Airway epithelial cell (primary cell): ENCODE measurements at places on chromosomes 6 and 20. TPM values are rescaled to one million over a fixed set of nuclear protein-coding genes. Genes with fewer than 3 reads are reported as not detected.

RAD21L1 gene
- not detected in 2 replicates for total RNA-seq

CARMIL1 gene
- total RNA-seq: 10.7 and 17.6 TPM in 2 replicates

MAPK14 gene
- 46.7 and 48.8 TPM in 2 replicates for total RNA-seq

STX11 gene
- 1.5 and 1.7 TPM in 2 replicates for total RNA-seq

NMBR gene
- 0.14 TPM in 1 of 2 replicates, not detected in the other for total RNA-seq
